Right lobe of liver (tissue), 6 donors: ENCODE measurements at places on chromosomes 16 and 17. TPM values are rescaled to one million over a fixed set of nuclear protein-coding genes. Genes with fewer than 3 reads are reported as not detected.

GRCh38 chr17:58277107-58277801 lies 3.5 kb downstream of the MPO start:
- no peak overlapping the region for H3K4me3 ChIP-seq
- H3K4me1 ChIP-seq, result no peaks in the 10 kb centered on the region
- H3K36me3 ChIP-seq, result no peaks in the 10 kb centered on the region
- no peaks in the 10 kb centered on the region for H3K27me3 ChIP-seq
- no peak overlapping the region for H3K27ac ChIP-seq

- H3K27ac ChIP-seq, result no peak overlapping the region
- H3K36me3 ChIP-seq, result no peaks in the 10 kb centered on the region
- no peaks in the 10 kb centered on the region for H3K27me3 ChIP-seq
- H3K4me3 ChIP-seq, result no peak overlapping the region
- DNase-seq, result no peak
Measured at GRCh38 chr17:65856865-65857264, 295.4 kb upstream of the AXIN2 start.

GRCh38 chr17:77119668-77120301 lies 21.0 kb upstream of the SEC14L1 start:
- H3K27me3 ChIP-seq, result no peaks in the 10 kb centered on the region
- no peak overlapping the region for H3K4me3 ChIP-seq
- peaks cover 5% of the 10 kb centered on the region for H3K4me1 ChIP-seq

DNA sequence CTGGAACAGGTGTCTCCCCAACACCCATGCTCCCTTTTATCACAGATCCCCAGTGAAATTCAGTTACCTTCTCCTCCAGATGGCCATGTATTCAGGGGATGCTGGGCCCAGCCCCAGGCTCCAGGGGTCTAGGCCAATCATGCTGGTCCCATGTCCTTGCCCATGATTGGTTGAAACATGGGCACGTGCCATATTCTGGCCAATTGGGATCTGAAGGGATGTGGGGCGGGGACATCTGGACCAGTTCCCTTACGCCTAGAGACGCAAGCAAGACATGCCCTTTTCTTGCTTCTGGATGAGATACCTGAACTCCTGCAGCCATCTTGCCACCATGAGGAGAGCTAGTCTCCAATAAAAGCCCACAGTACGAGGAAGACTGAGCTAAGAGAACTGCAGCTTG lies 31.0 kb upstream of the ST6GALNAC1 start:
- DNase-seq, result no peak
- H3K27ac ChIP-seq, result no peak overlapping the region
- peaks cover 11% of the 10 kb centered on the region for H3K4me1 ChIP-seq
- H3K36me3 ChIP-seq, result no peaks in the 10 kb centered on the region
- no peak overlapping the region for H3K4me3 ChIP-seq

OR3A3 gene
- not detected for total RNA-seq

CPSF4L gene
- not detected for total RNA-seq

IGFALS gene
- 83.9 TPM for total RNA-seq

HSD17B1 gene
- 1.1 TPM for total RNA-seq

LRRC46 gene
- 0.31 TPM for total RNA-seq
